ENCODE measurements at places on chromosomes 1 and 21. TPM values are rescaled to one million over a fixed set of nuclear protein-coding genes. Genes with fewer than 3 reads are reported as not detected.
A peak's percentile ranks its signal among the peaks of the same experiment; 100 is the strongest.

DNA sequence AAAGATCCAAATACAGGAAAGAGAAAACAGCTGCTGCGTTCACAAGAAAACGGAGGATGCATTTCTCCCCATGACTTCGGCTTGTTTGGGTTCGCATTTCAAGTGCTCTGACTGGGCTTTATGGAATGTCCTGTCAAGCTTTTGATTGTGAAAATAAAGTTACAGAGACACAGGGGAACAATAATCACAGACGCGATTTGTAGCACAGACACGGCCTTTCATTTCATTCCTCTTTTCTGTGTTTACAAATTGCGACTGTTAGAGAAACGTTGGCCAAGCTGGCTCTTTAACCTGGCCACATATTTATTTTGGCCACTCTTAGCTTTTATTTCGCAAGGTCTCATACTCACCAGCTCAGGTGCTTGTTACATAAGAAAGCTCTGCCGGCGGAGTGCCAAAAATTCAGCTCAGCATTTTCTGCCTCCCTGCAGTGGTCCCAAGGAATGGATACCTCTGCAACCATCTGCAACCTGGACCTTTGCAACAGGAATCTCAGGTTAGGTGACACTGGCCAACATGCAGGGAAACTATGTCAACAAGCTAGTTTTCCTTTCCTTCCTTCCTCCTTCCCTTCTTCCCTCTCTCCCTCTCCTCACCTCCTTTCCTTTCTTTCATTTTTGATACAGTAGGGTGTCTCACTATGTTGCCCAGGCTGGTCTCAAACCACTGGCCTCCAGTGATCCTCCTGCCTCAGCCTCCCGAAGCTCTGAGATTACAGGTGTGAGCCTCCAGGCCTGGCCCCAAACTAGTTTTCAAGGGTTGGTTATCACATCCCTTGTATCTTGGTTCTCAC is 58.2 kb upstream of the SLC45A1 start:
- DNase-seq = no peak

DNA sequence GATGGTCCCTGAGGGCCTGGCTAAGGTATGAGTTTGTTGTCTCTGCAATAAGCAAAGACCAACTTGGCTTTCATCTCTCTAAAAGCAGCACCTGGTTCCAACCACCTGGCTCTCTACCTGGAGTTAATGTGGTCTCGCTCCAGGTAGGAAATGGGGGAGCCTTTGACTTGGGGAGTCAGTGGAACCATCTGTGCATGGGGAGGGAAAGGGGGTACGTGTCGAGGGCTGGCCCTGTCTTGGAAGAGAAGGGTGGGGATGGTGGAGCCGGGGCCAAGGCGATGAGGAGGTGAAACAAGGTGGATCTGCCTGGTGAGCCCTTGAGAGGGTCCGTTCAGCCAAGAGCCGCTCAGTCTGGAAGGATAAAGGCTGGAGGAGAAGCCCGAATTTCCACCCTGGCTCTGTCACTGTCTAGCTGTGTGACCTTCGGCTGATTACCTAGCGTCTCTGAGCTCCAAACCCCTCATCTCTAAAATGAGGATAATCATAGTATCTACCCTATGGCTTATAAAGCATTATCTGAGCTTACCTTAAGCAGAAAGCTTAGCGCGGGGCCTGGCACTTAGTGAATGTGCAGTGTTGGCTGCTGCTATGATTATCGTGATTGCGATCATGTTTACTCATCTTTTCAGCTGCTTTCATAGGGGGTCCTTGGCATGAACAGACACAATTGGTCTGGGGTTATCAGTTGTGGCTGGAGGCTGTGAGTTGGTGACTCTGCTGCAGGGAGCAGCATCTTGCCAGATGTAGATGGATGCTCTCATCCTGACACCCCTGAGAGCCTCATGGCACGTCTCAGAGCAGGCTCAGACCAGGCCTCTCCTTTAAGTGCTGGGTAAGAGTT is 78.7 kb downstream of the ACTL8 start:
- DNase-seq = no peak

- no peak for DNase-seq
Observed at GRCh38 chr21:46046471-46046870, 51.4 kb upstream of the COL6A2 start.

DNA sequence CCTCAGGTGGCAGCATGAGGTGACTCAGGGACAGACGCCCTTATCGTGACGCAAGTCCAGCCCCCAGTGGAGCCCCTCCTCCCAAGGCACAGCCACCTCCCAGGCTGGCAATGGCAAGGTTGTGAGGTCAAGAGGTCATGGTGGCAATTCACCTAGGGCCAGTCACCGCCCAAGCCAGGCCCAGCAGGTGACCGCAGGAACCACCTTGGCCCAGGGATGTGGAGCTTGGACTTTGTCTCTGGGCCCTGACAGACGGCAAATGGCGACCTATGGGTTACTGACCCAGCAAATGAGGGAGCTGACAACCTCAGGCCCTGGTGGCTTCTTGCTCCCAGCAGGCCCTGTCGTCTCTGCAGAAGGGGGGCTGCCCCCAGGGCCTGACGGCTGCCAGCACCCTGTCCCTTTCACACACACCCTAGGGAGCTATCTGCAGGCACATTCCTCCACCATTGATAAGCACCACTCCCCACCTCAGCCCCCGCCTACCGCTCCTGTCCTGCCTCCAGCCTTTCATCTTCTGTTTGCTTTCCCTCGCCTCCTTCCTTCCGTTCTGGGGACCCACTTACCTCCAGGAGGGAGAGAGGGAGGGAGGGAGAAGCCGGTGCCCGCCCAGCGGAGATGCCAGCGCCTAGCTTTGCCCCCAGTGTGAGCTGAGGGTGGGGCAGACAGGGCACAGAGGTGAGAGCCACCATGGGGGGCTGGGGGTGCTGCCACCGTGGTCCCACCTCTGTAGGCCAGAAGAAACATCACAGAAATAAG is 12.1 kb downstream of the EPHA2 start:
- DNase-seq = no peak

GRCh38 chr1:69755647-69756046 is 187.9 kb downstream of the LRRC7 start:
- DNase-seq = no peak

GRCh38 chr1:178999061-178999460 is 26.6 kb upstream of the FAM20B start:
- no peak for DNase-seq

DNA sequence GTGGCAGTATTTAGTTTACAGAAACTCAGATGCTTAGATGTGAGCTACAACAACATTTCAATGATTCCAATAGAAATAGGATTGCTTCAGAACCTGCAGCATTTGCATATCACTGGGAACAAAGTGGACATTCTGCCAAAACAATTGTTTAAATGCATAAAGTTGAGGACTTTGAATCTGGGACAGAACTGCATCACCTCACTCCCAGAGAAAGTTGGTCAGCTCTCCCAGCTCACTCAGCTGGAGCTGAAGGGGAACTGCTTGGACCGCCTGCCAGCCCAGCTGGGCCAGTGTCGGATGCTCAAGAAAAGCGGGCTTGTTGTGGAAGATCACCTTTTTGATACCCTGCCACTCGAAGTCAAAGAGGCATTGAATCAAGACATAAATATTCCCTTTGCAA is 59.7 kb upstream of the ZNF326 start:
- no peak for DNase-seq

DNA sequence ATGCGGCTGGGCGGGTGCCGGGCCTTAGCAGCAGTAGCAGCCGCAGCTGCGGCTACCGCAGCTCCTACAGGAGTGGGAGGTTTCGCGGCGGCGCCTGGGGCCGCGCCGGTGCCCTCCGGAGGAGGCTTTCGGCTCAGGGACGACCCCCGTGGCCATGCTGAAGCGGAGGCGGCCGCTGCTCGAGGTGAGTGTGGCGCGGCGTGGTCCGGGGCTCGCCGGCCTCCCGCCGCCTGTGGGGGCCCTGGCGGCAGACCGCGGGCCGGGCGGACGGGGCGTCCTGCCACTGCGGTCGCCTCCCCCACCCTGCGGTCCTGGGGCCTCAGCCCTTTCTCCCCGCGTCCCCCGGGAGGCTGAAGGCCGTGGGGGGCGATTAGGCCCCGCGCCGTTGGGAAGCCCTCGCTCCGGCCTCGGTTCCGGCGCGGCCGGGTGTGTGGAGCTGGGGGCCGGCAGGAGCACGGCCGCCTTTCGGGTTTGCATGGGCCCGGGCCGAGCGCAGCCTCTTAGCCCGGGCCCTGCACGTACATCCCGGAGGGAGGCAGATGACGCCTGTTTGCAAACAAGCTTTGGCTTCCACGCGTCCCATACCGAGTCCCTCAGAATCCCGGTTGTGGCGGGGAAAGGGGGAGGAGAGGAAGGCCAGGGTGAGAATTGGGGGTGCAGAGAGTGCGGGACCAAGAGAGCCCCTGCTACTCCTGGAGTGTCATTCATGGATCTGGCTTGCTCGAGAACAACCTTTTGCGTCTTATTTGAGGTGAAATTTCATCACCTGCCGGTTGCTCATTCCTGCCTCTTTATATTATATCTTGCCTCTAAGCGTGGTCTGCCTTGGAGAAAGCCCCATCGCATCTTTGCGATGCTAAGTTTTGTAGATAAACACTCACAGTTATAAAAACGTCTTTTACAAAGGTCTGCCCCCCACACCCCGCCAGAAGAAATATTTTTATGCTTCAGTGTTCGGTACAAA is 613 bp downstream of the ZFYVE9 start:
- no peak for DNase-seq

GRCh38 chr1:119968068-119968492 is 71.8 kb upstream of the ADAM30 start:
- DNase-seq = peak; percentile 18

DNA sequence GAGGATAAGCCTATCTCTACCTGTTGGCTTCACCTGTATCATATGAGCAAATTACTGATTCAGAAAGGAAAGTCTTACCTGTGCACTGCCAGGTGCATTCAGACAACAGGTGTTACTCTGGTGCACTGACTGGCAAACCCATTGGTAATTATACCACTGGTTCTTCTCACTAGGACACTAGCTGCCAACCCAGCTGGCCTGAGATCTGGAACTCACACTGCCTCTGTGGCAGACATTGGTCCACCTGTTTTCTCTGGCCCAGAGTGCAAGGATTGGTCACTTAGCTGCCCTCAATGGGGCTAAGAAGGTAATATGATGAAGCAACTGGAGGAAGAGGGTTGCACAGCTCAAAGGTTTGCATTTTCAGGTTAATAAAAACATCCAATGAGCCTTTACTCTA is 140.2 kb upstream of the DNAH14 start:
- DNase-seq = no peak

- DNase-seq = peak; percentile 85
Observed at GRCh38 chr1:179016706-179017382, 8.8 kb upstream of the FAM20B start.

DNA sequence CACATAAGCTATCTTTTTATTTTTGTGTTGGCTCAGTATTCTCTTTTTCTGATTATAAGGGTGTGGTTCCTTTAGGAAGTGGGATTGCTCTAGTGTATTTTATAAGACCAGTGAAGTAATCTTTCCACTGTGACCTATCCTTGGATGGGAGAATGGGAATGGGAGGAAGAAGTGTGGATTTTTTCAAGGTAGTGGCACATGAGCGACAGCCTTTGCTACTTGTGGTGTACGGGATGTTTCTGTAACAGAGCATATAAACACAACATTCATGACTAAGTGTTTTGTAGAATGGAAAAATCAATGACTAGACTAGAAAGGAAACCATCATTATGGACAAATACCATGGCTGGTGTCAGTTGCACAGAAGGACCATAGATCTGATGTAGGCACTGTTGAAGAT is 209.6 kb downstream of the GIPC2 start:
- DNase-seq = no peak

DNA sequence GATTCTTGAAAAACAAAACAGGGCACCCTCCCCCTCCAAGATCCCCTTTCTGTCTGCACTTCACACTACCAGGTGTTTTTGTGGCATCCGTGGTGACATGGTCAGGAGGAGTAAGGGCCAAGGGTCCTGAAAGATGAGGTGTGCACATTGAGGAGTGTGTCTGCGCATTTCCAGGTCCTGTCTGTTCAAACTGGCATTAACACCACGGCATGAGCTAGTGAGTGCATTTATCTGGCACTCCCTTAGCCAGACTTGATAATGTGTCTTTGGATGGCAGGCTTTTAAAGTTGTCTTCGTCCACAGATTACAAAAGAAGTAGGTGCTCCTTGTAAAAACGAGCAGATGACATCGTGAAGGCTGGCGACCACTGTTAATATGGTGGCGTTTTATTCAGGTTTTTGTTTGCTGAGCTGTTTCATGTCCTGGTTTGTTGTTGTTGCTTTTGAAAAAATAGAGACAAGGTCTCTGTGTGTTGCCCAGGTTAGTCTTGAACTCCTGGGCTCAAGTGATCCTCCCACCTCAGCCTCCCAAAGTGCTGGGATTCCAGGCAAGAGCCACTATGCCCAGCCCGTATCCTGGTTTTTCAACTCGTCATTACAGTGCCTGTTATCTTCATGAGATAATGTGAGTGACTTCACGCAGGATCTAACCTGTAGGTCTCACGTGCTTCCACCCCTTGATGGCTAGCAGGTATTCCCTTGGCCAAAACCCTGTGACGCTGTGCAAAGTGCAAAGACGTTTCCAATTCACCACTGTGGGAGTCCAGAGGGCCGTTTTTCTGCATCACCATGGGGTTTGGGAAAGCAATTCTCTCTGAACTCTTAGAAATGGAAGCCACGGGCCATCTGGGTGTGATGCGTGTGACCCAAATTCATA is 4.2 kb downstream of the TMEM51 start:
- no peak for DNase-seq

GRCh38 chr1:41741244-41741643 is 177.5 kb downstream of the HIVEP3 start:
- no peak for DNase-seq

GRCh38 chr1:237478842-237479241 is 411.9 kb downstream of the ZP4 start:
- no peak for DNase-seq

DNA sequence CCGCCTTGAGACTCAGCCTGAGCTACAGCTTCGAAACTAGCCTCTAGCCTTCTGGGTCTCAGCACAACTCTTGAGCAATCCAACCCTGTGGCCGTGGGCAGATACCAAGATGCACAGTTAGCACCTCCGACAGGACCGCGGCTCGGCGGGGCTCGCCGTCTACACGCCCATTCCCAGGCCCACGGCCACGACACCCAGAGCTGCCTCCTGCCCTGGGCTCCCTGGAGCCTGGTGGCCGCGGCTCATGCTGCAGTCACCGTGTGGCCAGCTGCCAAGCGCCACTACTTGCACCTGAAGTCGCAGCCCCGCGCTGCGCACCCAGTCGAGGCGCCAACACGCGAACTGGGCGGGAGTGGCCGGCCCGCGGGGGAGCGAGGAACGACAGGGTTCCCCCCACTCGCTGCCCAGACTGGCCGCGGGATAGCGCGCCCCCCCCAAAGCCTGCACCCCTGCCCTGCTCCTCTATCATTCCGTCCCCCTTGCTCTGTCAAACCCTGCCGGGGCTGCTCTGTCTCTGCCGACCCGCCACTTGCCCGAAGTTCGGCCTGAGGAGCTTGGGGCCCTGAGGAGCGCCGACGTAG is 729 bp upstream of the CDCA8 start:
- DNase-seq = no peak

The RXFP4 gene
- total RNA-seq = not detected

The TCHHL1 gene
- total RNA-seq = not detected

The PTPRU gene
- 80.4 TPM for total RNA-seq

The DMBX1 gene
- total RNA-seq = not detected

The GPX7 gene
- 33.1 TPM for total RNA-seq

The RNU1-3 gene
- total RNA-seq = under 0.01 TPM

The CFHR3 gene
- total RNA-seq = not detected

The CDC42 gene
- total RNA-seq = 327 TPM

The KRTAP7-1 gene
- not detected for total RNA-seq

The TTLL7 gene
- total RNA-seq = 2.4 TPM

The FAM72D gene
- total RNA-seq = 1.5 TPM

The FMO5 gene
- 0.38 TPM for total RNA-seq

Data from kidney epithelial cell (primary cell).